ENCODE measurements at places on chromosomes 2 and 18.
A peak's percentile ranks its signal among the peaks of the same experiment; 100 is the strongest.

- no peak for DNase-seq
Observed at GRCh38 chr2:32732912-32733472, 105.1 kb downstream of the TTC27 start.

DNA sequence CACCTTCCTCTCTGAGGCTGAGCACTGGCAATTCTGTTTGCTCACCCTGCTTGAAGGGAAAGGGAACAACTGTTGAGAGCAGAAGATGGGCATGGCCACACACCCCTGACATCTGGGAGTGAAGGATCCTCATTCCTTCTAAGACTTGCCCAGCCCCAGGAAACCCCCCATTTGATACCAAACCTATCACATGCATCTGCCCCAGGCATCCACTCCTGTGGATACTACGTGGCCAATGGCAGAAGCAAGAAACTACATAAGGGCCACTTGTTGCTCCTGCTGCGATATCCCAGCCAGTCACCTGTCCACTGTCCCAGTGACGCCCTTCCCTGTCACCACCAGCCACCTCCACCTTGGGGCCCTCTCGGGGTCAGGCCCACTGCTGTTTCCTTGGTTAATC, 185.2 kb downstream of the SMAD2 start:
- no peak for DNase-seq

- DNase-seq = no peak
Observed at GRCh38 chr18:13493725-13494124, 232.6 kb downstream of the FAM210A start.

DNA sequence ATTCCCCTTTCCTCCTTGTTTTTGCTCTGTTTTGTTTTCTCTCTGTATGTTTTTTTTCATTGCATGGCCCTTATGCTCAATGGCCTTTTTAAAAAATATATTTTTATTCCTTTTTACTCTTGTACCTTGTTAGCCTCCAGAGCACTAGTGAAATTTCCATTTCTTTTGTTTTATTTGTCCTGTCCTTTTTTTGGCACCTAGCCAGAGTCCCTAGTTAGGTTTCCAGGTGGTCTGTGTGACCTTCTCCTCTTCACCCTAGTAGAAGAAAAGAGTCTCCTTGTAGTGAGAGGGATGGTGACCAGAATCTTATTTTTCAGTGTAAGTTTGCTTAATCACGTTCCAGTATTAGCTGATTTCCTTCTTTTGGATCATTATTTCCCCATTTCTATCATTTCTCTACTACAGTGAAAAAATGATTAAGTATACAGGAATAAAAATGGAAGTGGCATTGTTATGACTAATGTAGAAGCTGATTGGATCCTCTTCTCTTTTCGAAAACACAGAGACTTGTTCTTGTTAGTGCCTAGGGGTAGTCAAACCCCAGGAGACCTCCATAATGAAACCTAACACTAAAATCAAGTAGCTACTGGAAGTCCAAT, 65.9 kb downstream of the NBEAL1 start:
- no peak for DNase-seq

DNA sequence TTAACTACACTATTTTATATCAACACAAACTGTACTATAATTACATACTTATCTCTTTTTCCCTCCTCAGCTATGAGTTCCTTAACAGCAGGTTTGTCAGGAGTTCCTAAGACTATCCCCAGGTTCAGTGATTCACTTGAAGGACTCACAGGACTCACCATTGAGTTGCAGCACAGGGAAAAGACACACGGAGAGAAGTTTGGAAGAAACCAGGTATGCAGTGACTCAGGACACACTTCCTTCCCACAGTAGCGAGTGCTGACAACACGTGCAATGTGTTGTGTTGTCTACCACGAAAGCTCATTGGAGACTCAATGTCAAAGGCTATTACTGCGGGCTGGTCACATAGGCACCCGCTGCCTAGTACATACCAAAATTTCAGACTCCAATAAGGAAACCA, 32.0 kb downstream of the MGAT4A start:
- no peak for DNase-seq

DNA sequence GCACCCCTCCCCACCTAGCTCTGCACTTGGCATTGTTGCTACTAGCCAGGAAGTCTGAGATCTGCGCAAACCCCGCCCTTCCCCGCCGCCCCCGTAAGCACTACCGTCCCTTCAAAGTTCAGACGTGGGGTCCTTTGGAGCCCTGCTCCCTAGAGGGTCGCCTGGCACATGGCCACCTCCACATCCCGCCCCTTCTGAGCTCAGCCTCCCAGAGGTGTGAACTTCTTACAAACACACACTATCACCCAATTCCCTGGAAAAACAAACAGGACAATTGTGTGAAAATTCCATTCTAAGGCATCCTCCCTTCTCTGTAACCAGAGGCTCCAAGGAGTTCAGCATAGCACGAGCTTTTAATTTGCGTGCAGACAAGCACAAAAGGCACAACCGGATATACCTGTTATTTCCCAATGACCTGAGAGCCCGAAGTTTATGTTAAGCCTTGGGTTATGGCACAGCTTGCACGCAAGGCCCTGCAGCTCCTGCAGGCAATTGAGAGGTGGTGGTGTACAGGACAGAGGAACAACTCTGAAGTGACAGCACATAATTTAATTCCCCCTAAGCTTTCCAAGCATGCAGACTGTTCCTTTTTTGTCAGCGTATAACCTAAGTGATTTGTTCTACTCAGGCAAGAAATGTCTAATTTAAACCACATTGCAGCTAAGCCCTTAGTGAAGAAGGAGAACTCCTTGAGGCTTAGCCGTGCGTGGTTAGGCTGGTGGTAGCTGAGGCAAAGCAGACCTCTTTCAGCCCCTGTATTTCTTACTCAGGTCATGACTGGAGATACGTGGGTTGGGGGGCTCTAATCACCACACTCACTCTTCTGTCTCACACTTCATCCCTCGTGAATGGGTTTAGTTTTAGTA, 20.3 kb upstream of the CYP1B1 start:
- no peak for DNase-seq

GRCh38 chr2:221085936-221086335, 486.2 kb downstream of the EPHA4 start:
- no peak for DNase-seq

GRCh38 chr2:160869411-160869810, 290.8 kb upstream of the TANK start:
- DNase-seq = peak; percentile 98

DNA sequence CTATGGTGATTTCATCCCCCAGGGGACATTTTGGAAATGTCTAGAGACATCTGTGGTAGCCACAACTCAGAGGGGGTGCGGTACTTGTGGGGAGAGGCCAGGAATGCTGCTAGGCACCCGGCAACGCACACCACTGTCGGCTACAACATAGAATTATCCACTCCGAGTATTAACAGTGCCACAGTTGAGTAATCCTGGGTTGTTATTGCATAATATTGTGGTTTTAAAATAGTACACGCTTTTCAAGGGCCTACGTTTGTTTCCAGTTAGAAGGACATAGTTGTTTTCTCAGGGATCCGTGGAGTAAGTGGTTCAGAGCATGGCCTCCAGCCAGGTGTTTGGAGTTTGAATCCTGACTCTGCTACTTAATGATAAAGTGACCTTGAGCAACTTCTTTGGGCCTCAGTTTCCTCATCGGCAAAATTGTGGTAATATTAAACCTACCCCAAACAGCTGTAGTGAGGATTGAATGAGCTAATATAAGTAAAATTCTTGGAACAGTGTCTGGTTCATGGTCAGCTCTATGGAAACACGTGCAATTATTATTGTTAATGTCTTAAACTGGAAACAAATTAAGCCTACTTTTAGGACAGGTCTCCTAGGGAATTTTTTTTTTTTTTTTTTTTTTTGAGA, 24.5 kb downstream of the CYP27A1 start:
- DNase-seq = peak; percentile 99

DNA sequence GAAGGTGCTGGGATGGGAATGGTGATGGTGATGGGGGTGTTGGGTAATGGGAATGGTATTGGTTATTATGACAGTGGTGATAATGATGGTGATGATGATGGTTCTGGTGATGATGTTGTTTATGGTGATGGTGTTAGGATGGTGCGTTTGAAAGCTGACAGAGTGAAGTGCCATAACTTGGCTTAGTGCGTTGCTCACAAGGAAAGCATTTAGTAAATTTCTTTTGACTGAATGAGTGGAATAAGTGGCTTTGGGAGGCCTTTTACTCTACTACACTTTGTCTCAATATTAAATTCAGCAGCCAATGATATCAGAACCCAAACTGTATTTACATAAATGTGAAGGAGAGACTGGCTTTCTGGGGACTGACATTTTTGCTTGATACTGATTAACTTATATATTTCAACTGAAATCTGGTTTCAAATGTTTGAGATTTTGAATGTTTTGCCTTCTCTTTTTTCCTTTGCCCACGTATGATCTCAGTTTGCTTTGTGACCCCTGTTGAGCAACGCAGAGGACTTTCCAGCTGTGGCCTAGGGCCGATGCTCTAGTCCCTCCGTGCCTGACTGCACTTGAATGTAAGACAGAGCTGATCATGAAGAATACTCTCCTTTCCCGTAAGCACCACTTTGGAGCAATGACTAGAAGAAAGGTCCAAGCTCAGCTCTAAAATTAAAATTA, 128.5 kb upstream of the SH3BP4 start:
- DNase-seq = no peak

GRCh38 chr2:42096869-42097591, 49.2 kb downstream of the PKDCC start:
- no peak for DNase-seq

- no peak for DNase-seq
Observed at GRCh38 chr2:68915393-68915792, 37.3 kb downstream of the GKN2 start.

DNA sequence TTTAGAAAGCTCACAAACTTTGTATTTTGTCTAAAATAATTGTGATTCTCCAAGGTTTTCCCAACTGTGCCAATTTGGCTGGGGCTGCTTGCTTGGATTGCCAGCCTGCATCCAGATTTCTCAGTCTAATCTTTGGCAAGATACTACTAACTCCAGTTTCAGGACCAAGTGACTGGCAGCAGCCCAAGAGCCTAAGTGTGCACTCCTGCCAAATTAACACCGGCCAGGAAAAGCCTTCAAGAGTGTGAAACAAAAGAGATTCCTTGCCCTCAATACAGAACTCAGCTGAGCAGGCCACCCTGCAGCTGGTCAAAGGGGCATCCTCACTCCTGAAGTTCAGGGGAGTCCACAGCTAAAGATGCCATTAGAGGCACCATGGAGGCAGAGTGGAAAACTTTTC, 589.0 kb upstream of the ACVR2A start:
- DNase-seq = no peak

GRCh38 chr2:168550670-168551069, 94.6 kb downstream of the CERS6 start:
- no peak for DNase-seq

GRCh38 chr2:157820193-157820592, 55.9 kb downstream of the ACVR1 start:
- no peak for DNase-seq

DNA sequence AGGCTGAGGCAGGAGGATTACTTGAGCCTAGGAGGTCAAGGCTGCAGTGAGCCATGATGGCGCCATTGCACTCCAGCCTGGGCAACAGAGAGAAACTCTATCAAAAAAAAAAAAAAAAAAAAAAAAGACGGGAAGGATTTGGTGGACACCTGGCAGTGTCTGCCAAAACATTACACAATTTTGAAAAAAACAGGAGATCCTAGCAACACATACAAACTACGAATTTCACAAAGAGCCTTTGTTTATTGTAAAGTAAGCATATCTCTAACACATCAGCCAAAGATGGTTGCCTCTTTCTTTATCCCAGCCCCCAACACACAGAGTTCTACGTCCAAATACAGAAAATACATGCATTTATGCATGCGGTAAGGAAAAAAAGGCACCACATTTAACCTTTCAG, 7.6 kb downstream of the GPR45 start:
- no peak for DNase-seq

DNA sequence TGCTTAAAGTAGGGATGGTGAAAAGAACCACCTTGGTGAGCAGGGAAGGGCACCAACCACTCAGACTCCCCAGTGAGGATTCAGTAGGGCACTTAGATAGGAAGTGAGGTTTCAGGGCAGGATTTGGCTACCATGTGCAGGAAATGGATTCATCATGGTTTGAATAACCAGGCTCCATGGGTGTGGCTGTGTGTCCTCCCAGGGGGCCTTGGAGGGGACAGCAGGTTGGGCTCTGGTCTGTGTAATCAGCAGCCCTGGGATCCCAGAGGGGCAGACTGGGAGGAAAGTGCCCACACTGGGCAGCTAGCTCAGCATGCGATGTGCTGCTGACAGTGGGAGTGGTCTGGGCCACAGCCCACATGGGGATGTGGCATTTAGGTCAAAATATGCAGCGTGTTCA, 224.6 kb downstream of the CELF4 start:
- DNase-seq = no peak

- DNase-seq = no peak
Observed at GRCh38 chr2:101549371-101549770, 74.5 kb upstream of the RFX8 start.

DNA sequence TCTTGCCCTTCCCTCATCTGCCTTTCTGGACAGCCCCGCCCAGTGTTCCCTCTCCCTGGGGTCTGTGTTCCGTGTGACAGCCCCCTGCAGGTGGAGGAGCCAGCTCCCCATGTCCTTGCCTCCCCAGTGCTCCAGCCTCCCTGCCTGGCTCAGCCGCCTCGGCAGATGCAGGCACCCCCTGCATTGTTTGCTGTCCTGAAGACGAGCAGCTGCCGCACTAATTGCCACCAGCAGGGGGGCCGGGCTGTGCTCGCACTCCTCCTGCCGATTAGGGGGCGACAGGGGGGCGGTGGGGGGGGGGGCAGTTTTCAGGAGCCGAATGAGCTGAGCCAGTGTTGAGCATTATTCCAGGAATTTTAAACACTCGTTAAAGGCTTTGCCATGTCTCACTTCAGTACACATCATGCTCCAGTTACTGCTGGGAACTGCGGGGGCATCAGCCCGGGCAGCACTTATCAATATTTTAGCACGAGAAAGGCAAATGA, 23.3 kb downstream of the SIX3 start:
- DNase-seq = no peak

DNA sequence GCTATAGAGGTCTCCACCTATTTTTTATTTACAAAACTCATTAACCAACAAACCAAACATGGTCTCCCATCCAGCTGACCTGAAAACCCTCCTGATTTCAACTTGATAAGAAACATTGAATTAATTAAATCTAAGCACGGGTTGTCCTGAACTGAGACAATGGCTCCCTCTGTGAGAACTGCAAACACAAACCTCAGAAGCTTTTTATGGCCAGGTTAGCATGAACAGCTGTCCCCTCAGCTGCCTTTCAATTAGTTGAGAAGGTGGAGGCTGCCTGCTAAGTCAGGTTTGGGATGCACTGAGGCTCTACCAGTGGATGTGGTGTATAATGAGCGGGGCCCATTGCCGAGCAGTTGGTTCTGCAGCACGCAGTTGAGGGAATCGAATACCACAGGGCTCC, 258.5 kb upstream of the DDX18 start:
- no peak for DNase-seq

GRCh38 chr2:212929971-212930370, 221.4 kb downstream of the IKZF2 start:
- DNase-seq = no peak

GRCh38 chr18:75698861-75699260, 271.4 kb upstream of the SMIM21 start:
- no peak for DNase-seq

DNA sequence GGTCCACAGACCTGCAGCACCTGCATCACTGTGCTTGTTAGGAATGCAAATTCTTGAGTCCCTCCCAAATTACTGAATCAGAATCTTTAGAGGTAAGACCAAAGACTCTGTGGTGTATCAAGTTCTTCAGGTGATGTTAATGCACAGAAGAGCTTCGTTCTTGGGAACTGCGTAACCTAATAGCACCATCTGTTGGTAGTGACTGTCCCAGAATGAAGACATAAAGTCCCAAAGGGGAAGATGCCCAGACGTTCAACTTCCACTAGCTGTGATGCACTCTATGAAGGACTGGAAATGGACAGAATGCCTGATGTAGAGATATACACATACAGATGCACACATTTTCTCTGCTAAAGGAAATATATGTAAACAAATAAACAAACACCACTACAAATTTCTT, 576.0 kb downstream of the LRP1B start:
- DNase-seq = peak; percentile 22

Data from astrocyte of the cerebellum (primary cell).